ENCODE measurements at places on chromosomes 4 and X.

- DNase-seq = no peak
Observed at GRCh38 chrX:100379388-100379986, 30.6 kb downstream of the PCDH19 start.

- DNase-seq = no peak
Observed at GRCh38 chr4:118964891-118965411, 76.3 kb downstream of the SYNPO2 start.

DNA sequence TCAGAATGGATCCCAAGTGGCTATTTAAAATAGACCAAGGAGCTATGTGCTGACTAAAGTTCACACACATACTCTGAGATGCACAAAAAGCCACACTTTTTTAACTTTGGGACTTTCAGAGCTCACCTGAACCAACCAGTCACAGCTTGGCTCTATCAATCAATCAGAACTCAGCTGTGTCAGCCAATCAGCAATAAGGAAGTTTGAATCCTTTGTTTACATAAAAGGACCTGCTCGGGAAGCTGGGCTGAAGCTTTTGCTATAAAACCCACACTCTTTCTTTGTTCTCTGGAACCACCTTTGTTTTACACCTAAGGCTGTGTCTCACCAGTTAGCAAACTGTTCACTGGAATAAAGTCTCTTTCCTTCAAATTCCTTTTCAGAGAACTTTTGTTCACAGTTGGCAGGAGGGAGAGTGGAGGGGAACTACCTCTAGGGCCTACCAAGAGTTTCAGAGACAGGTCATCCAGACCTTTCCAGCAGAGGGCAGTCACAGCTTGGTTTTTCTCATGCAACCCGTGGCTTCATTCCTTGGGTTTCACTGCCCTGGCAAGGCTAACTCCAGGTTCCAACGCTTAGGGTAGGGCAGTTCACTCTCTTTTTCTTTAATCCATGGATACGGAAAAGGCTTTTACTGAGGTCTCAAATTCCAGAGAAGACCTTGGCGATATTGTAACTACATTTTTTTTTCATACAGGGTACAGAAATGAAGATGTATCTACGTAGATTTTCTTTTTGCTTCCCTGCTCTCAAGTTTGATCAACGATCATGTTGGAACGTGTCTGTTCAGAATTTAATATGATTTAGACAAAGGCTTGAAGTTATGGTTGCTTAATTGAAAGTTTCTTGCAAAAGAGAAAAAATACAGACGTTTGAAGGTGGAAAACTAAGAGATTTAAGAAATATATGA, 80.7 kb downstream of the GPRIN3 start:
- peak; percentile 91 for DNase-seq

DNA sequence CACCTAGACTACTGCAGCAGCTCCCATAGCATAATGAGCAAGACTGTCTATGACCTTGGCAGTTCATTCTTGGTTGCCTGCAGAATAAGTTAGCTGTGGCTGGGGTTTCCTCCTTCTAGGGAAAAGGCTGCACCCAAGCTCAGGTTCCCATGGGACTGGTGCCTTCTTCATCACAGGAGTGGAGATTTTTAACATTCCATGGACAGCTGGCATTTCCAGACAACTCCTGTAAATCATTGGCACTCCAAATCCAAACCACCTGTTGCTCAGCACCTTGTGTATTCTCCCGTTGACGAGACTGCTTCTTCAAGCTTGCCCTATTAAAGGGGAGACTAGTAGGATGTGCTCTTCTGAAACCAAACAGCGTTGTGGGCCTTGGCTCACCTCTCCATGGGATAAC, 7.8 kb upstream of the NUP54 start:
- DNase-seq = no peak

DNA sequence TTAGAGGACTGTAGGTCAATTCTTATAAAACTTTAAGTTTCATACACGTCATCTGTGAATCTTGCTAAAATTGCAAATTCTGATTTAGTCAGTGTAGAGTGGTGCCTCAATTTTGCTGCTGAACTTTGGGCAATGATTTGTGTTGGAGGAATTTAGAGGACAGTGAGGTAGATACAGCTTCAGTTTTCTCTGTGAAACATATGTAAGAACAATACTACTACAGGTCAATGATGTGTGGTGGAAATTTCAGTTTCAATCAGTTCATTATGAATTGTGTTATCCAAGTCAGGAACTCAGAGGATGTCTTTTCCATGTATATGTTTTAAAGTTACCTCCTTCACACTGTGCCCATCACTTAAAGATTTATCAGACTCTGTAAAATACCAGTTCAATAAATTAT, 1597.8 kb upstream of the PCDH10 start:
- no peak for DNase-seq

- no peak for DNase-seq
Observed at GRCh38 chrX:153999359-154000037, 20.2 kb downstream of the IRAK1 start.
